ENCODE measurements at places on chromosomes 3 and 15. TPM values are rescaled to one million over a fixed set of nuclear protein-coding genes. Genes with fewer than 3 reads are reported as not detected.

GRCh38 chr3:44661189-44661588, 12.7 kb downstream of the ZNF35 start:
- H3K4me3 ChIP-seq: no peak overlapping the region
- peaks cover 43% of the 10 kb centered on the region for H3K36me3 ChIP-seq
- no peak for DNase-seq
- no peak overlapping the region for H3K27ac ChIP-seq
- H3K4me1 ChIP-seq: no peaks in the 10 kb centered on the region

- no peaks in the 10 kb centered on the region for H3K27me3 ChIP-seq
- peaks cover 3% of the 10 kb centered on the region for H3K36me3 ChIP-seq
- peak overlapping the region; percentile 73 for H3K4me3 ChIP-seq
- peak; percentile 26 for DNase-seq
Observed at GRCh38 chr15:99732751-99733267, 428 bp downstream of the LYSMD4 start.

DNA sequence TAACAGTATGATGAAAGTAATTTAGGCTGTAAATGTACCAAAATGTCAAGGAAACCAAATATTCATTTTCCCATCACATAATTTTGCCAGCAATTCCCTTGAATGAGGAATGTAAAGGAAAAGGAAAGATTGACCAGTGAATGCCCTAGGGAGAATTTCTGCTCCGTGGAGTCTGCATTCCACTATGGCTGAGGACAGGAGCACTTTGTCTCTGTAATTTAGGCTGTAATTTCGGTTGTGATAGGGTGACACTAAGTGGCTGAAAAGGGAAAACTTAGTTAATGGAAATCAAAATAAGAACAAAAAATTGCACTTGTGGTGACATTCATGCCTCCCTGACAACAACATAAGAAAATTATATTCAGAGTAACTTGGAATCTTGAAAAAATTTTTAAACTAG, 8.3 kb upstream of the TMEM207 start:
- H3K4me1 ChIP-seq: no peaks in the 10 kb centered on the region
- H3K27ac ChIP-seq: no peak overlapping the region
- H3K36me3 ChIP-seq: no peaks in the 10 kb centered on the region
- peaks cover 15% of the 10 kb centered on the region for H3K27me3 ChIP-seq
- DNase-seq: no peak

DNA sequence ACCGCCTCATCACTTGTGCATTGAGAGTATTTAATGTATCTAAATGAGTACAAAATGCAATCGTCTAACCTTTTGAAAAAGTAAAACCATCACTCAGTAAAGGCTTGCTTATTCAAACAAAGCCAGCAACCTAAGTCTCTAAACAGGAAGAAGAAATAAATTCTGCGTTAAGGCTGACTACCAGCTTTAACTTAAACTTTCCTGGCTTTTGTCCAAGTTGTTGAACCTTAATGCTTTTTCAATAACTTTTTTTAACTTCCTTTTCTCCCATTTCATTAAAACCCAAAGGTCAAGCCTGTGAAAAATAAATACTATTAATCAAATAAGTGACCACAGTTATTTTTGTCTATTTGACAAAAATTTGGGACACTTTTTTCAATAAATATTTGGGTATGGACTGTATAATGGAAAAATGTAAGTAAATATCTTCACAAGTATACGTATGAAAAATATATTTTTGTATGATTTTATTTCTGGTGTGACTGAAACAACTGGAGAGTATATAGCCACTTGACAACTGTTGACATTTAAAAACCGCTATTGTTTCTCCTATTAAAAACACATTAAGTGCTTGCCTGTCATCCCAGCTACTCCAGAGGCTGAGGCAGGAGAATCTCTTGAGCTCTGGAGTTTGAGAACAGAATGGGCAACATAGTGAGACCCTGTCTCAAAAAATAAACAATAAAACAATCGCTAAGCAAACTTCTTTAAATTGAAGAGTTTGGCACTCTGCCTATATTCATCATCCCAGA, 2.9 kb downstream of the KLHL24 start:
- H3K4me1 ChIP-seq: peaks cover 58% of the 10 kb centered on the region
- H3K27ac ChIP-seq: peak overlapping the region; percentile 93
- no peaks in the 10 kb centered on the region for H3K27me3 ChIP-seq
- peak overlapping the region; percentile 94 for H3K4me3 ChIP-seq
- DNase-seq: no peak

Gene GOLGA6A
- total RNA-seq: 0.53 TPM

All from activated T-cell treated with anti-CD3 and anti-CD28 coated beads, Interleukin-2, amount 50 U/mL, for 72 hours (primary cell).